ENCODE measurements at places on chromosomes 2 and 18. TPM values are rescaled to one million over a fixed set of nuclear protein-coding genes. Genes with fewer than 3 reads are reported as not detected.
A peak's percentile ranks its signal among the peaks of the same experiment; 100 is the strongest.

GRCh38 chr2:168814046-168814445 lies 11.6 kb downstream of the NOSTRIN start:
- H3K36me3 ChIP-seq: no peaks in the 10 kb centered on the region
- H3K27ac ChIP-seq: no peak overlapping the region
- H3K4me1 ChIP-seq: peaks cover 2% of the 10 kb centered on the region

GRCh38 chr18:45171679-45172191 lies 443.5 kb upstream of the SLC14A2 start:
- no peaks in the 10 kb centered on the region for H3K4me1 ChIP-seq
- no peak overlapping the region for H3K27ac ChIP-seq
- no peak overlapping the region for H3K4me3 ChIP-seq
- no peaks in the 10 kb centered on the region for H3K36me3 ChIP-seq
- H3K27me3 ChIP-seq: no peaks in the 10 kb centered on the region

The SGPP2 gene
- total RNA-seq: not detected

GRCh38 chr2:216117561-216118340 lies 8.6 kb downstream of the XRCC5 start:
- no peak for DNase-seq
- H3K4me3 ChIP-seq: no peak overlapping the region
- H3K27me3 ChIP-seq: no peaks in the 10 kb centered on the region
- no peak overlapping the region for H3K27ac ChIP-seq
- peaks cover 61% of the 10 kb centered on the region for H3K36me3 ChIP-seq

- H3K4me3 ChIP-seq: no peak overlapping the region
- H3K27me3 ChIP-seq: no peaks in the 10 kb centered on the region
- H3K36me3 ChIP-seq: no peaks in the 10 kb centered on the region
- DNase-seq: no peak
Measured at GRCh38 chr18:10293966-10294365, 160.5 kb upstream of the APCDD1 start.

GRCh38 chr2:11012131-11012693 lies 100.5 kb downstream of the KCNF1 start:
- H3K36me3 ChIP-seq: no peaks in the 10 kb centered on the region
- no peak overlapping the region for H3K27ac ChIP-seq
- H3K4me3 ChIP-seq: no peak overlapping the region
- H3K27me3 ChIP-seq: peaks cover 2% of the 10 kb centered on the region
- no peak for DNase-seq

DNA sequence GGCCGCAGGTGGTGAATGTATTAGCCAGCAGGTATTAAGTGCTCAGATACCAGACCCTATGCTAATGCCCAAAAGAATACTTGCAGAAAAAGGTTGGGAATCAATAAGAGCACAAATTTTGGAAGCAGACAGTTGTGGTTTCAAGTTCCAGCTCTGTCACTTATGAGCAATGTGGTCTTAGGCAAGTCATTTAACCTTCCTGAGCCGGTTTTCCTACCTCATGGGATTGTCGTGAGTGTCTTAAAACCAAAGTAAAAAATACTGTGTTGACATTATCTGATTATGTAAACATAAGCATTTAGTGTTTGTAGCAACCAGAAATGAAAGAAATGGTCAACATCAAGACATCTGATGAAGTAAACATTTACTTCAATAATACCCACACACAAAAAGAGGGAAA lies 93.0 kb upstream of the CHST9 start:
- no peak overlapping the region for H3K4me3 ChIP-seq
- H3K27ac ChIP-seq: no peak overlapping the region
- DNase-seq: no peak
- H3K4me1 ChIP-seq: no peaks in the 10 kb centered on the region

- H3K27me3 ChIP-seq: peaks cover 18% of the 10 kb centered on the region
- no peaks in the 10 kb centered on the region for H3K36me3 ChIP-seq
- H3K4me1 ChIP-seq: peaks cover 20% of the 10 kb centered on the region
- no peak overlapping the region for H3K4me3 ChIP-seq
- peak overlapping the region; percentile 3 for H3K27ac ChIP-seq
- DNase-seq: no peak
Measured at GRCh38 chr2:102046135-102046986, 54.6 kb downstream of the IL1R2 start.

The C2orf81 gene
- total RNA-seq: 1.4 TPM

GRCh38 chr2:206116278-206116677 lies 30.3 kb upstream of the INO80D start:
- no peak for DNase-seq
- H3K27me3 ChIP-seq: no peaks in the 10 kb centered on the region
- no peak overlapping the region for H3K4me3 ChIP-seq
- peaks cover 15% of the 10 kb centered on the region for H3K36me3 ChIP-seq

The CYP1B1 gene
- 2.7 TPM for total RNA-seq

- H3K36me3 ChIP-seq: no peaks in the 10 kb centered on the region
- no peak for DNase-seq
- no peak overlapping the region for H3K4me3 ChIP-seq
- H3K27me3 ChIP-seq: no peaks in the 10 kb centered on the region
- H3K4me1 ChIP-seq: peaks cover 3% of the 10 kb centered on the region
- no peak overlapping the region for H3K27ac ChIP-seq
Measured at GRCh38 chr2:9654452-9655100, 23.8 kb upstream of the YWHAQ start.

- H3K4me3 ChIP-seq: no peak overlapping the region
- DNase-seq: no peak
- no peaks in the 10 kb centered on the region for H3K36me3 ChIP-seq
- no peaks in the 10 kb centered on the region for H3K27me3 ChIP-seq
- H3K4me1 ChIP-seq: no peaks in the 10 kb centered on the region
Measured at GRCh38 chr2:203664029-203664755, 42.2 kb upstream of the CD28 start.

Measured in muscle of leg (tissue), 16 donors.